ENCODE measurements at places on chromosomes 1 and 21.

GRCh38 chr1:63798284-63798683 is 24.5 kb downstream of the ROR1 start:
- no peak for DNase-seq

GRCh38 chr1:51435878-51436277 is 83.2 kb downstream of the EPS15 start:
- no peak for DNase-seq

DNA sequence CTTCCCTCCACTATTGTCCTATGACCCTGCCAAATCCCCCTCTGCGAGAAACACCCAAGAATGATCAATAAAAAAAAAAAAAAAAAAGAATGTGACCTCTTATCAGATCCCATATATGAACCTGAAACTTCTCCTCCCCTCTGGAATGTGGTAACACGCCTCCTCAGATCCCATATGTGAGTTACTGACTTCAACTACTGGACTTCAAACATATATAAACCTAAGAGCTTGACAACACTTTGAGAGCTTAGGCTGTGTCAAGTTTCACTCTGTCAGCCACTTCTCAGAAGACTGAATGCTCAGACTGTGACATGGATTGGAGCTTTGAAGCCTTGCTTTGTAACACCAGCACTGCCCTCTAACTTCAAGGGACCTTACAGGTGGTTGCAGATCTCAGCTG is 148.4 kb downstream of the COP1 start:
- DNase-seq = no peak

DNA sequence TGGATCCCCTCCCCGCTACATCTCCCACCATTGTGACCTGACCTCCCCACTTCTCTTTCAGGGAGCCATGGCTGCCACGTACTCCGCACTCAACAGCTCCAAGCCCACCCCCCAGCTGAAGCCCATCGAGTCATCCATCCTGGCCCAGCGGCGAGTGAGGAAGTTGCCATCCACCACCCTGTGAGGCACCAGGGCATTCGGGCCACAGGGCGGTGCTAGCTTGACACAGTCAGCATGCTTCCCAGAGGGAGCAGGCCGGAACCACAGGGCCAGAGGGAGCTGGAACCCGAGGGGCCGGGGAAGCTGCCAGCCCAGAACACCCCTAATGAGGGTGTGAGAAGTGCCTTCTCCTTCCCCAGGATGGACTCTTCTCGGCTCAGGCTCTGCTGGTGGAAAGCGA is 44.5 kb downstream of the RPS6KA1 start:
- DNase-seq = no peak

DNA sequence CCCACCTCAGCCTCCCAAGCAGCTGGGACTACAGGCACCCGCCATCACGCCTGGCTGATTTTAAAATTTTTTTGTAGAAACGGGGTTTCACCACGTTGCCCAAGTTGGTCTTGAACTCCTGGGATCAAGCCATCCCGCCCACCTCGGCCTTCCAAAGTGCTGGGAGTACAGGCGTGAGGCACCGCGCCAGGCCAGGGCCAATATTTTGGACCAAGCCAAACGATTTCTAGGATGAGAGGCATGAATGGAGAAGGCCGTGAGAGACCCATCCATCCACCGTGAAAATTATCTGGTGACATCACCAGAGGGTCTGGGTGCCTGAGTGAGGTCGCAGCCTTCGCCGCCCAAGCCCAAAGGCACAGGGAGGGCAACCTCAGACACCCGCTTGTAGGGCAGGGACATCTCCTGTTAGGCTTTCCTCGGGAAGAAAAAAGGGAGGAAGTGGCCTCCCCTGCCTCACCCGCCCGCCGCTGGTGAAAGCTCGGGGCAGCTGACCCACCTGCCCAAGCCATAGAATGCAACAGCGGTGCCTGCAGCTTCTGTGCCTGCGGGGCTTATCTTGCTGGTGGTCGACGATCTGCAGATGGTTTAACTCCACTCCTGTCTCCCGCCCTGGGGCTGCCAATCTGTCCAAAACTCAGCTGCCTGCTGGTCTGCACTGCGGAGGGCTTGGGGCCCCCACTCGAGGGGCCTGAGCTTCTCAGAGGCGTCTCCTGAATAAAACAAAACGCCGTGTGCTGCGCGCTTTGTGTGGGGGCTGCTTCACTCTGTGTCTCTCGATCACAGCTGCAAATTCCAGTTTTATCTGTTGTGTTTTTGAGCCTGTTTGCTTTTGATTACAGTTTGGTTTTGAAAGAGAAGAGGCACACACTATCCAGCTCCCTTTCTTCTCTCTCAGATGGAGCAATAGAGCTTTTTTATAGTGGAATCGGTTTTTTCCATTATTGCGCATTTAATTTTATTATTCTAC is 85.8 kb downstream of the MRPS6 start:
- DNase-seq = no peak

DNA sequence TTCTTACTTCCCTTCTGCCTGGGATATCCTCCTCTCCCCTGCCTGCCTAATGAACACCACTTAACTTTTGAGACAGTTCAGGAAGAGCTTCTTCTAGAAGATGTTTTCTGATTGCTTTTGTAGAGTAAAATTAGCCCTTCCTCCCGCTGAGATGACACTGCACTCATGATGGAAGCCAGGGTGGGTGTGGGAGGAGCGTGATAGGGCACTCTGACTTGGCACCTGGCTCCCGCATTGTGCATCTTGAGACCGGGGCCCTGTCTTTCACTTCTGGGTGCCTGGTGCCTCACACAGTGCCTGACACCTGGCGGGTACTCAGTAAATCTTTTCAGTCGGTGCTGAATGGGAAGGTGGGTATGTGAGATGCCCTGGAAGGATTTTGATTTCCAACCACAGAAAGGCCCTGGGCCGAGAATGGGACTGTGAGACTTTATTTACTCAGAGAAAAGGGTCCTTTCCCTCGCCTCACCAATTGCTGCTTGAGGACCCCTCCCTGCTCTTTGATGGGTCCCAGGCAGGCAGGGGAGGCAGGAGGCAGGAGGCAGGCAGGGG is 6.8 kb downstream of the THEM5 start:
- no peak for DNase-seq

GRCh38 chr1:39142401-39143060 is 62.0 kb upstream of the MACF1 start:
- no peak for DNase-seq

DNA sequence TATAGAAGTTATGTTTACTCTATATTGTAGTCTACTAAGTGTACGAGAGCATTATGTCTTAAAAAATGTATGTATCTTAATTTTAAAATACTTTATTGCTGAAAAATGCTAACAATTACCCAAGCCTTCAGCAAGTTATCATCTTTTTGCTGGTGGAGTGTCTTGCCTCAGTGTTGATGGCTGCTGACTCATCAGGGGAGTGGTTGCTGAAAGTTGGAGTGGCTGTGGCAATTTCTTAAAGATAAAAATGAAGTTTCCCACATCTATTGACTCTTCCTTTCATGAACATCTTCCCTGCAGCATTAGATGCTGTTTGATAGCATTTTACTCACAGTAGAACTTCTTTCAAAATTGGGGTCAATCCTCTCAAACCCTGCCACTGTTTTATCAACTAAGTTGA is 95.8 kb downstream of the CDC7 start:
- no peak for DNase-seq

DNA sequence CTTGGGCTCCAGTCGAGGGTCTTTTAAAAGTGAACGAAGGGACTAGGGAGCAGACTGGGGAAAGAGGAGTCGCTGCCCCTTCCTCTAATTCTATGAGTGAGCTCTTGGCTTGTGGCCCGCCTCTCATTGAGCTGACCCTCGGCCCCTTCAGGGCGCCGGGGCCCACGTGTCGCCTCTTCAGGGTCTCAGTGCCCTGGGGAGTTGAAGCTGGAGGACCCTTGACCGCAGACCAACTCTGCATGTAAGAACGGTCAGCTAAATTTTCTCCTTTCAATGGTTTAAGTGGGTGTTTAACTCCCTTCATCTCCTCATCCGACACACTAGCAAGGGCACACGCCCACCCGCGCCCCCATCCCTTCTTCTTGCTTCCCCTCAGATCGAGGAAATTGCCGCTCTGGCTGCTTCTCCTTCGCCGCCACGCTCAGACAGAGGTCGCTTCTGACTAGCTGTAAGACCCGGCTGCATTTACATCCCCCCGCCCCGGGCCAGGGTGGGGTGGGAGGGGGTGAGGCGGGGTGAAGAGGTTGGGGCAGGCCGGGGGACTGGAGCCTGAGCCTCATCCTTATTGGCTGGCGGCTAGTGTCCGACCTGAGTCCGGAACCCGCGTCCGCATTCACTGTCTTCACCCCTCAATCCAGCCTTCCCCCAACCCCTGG is 10.9 kb downstream of the NR5A2 start:
- no peak for DNase-seq

DNA sequence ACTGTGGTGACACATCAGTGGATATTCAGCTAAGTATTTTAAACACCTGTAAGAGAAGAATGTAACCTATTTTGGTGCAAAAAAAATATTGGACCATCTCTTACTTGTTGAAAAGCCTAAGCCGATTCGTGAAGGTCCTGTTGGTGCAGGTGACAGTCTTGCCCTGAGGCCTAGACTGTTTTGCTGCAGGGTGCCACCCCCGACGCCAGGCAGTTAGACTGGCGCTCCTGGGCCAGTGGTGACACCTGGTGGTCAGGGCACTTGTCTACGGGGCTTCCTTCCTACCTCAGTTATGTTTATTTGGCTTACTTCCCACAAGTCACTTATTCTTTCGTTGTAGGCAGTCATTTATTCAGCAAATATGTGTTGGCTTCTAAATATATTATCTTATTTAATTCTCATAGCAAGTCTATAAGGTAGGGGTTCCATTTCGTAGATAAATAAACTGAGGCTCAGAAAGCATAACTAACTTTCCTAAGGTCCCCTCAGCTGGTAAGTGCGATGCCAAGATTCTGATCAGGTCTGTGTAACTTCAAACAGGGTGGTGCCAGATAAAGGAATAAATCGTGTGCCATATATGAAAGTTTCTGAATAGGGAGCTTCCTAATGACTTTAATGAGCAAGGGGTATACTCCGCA is 1.9 kb downstream of the EEIG2 start:
- DNase-seq = peak; percentile 83

GRCh38 chr1:12339811-12340543 is 110.1 kb downstream of the VPS13D start:
- no peak for DNase-seq

- no peak for DNase-seq
These were observed 279.2 kb upstream of the DUSP10 start for GRCh38 chr1:222021129-222021528.

DNA sequence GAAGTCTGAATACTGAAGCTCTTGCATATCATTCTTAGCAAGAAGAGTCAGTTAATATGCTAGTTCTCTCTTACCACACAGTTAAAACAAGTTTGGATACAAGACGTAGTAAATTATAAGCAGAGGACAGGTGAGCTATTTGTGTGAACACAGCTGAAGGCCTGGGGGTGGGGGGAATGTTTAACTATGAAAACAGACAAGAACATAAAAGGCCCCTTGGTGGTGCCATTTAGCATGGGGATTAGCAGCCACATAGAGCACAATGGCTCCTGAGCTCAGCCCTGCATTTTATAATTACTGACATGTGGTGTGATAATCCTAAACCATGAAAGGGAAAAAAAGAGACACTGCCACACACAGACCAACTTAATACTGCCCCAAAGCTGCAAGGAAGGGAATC is 94.8 kb downstream of the TGFBR3 start:
- no peak for DNase-seq

DNA sequence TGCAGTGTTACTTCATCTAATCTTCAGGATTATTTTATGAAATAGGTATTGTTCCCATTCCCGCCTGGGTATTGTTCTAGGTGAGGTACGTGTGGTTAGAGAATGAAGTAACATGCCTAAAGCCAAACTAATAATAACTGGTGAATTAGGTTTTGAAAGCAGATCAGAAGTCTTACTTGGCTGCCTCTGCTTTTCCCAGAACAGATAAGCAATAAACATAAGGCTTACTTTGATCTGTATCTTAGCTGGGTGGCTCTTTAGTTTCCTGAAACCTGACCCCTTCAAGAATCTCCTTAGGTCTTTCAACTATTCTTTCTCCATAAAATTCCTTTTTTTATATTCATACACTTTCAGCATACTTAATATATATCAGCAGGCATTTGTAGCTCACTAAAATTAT is 65.3 kb downstream of the VAV3 start:
- no peak for DNase-seq

GRCh38 chr1:213268221-213268620 is 217.2 kb downstream of the RPS6KC1 start:
- no peak for DNase-seq

GRCh38 chr1:182829285-182829932 is 9.7 kb upstream of the DHX9 start:
- DNase-seq = no peak

- peak; percentile 10 for DNase-seq
These were observed 7.0 kb downstream of the AKT3 start for GRCh38 chr1:243842978-243843511.

All from activated CD4-positive, alpha-beta T cell treated with anti-CD3 and anti-CD28 coated beads, Interleukin-2, amount 50 U/mL, for 1 hour (primary cell).